Left renal cortex interstitium (tissue), 4 donors: ENCODE measurements at places on chromosomes 6 and 20. TPM values are rescaled to one million over a fixed set of nuclear protein-coding genes. Genes with fewer than 3 reads are reported as not detected.

- no peak for DNase-seq
Observed at GRCh38 chr6:107674995-107675738, 148.9 kb downstream of the SCML4 start.

DNA sequence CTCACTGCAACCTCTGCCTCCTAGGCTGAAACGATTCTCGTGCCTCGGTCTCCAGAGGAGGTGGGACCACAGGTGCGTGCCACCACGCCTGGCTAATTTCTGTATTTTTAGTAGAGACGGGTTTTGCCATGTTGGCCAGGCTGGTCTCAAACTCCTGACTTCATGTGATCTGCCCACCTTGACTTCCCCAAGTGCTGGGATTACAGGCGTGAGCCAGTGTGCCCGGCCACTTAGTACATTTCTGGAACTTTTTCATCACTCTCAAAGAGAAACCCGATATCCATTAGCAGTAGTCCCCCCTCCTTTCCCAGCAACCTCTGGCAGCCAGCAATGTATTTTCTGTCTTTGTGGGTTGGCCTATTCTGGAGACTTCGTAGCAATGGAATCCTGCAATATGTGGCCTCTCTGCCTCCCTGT lies 109.8 kb downstream of the JARID2 start:
- no peak for DNase-seq

TDP2 gene
- polyA plus RNA-seq = 67.6 TPM

ARMH2 gene
- polyA plus RNA-seq = not detected

GRCh38 chr20:23435626-23436539 lies 3.6 kb upstream of the CSTL1 start:
- DNase-seq = no peak

- no peak for DNase-seq
Observed at GRCh38 chr20:20353576-20353975, 14.3 kb upstream of the INSM1 start.

GRCh38 chr6:87277123-87277522 lies 45.3 kb upstream of the SMIM8 start:
- DNase-seq = no peak

KHDC1L gene
- not detected for polyA plus RNA-seq

TSPO2 gene
- 0.57 TPM for polyA plus RNA-seq

DNA sequence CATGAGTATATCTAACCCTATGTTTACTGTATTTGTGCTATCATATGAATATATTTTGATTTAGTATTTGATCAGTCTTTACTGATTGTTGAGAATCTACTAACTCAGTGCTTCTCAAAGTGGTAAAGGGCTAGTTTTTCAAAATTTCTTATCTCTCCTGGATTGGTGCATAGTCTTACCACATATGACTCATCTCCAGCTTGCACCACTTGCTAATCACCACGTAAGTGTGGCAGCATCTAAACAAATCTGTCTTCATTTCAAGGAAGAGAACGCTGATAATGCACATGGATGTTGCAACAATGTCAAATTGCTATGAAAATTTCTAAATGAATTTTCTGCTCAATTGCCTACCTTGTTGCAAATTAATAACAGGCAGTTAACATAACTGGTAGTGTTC lies 299.5 kb downstream of the PAX1 start:
- DNase-seq = no peak

FGD2 gene
- 2.1 TPM for polyA plus RNA-seq

RIMS4 gene
- 0.99 TPM for polyA plus RNA-seq

UST gene
- 11.0 TPM for polyA plus RNA-seq

DNA sequence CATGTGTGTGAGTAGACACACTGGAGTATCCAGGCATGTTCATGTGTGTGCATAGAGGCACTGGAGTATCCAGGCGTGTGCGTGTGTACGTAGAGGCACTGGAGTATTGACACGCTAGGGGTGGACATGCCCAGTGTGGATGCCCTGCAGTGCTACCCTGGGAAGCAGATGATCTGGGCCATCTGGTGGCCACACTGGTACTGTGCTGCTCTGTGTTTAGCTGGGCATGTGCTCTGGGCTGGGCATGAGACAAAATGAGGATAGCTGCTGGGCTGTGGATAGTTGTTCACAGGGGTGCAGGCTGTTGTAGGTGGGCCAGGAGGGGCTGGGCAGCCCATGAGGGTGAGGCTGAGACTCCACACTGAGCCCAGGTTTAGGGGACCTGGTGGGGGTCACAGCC lies 24.0 kb upstream of the NPBWR2 start:
- no peak for DNase-seq

ABT1 gene
- polyA plus RNA-seq = 17.9 TPM

METTL24 gene
- polyA plus RNA-seq = 13.6 TPM
